ENCODE measurements at places on chromosomes 4 and X.

- DNase-seq, result no peak
Measured at GRCh38 chr4:67261971-67262370, 283.3 kb downstream of the CENPC start.

GRCh38 chr4:8435656-8436121 is 4.8 kb downstream of the ACOX3 start:
- no peak for DNase-seq

DNA sequence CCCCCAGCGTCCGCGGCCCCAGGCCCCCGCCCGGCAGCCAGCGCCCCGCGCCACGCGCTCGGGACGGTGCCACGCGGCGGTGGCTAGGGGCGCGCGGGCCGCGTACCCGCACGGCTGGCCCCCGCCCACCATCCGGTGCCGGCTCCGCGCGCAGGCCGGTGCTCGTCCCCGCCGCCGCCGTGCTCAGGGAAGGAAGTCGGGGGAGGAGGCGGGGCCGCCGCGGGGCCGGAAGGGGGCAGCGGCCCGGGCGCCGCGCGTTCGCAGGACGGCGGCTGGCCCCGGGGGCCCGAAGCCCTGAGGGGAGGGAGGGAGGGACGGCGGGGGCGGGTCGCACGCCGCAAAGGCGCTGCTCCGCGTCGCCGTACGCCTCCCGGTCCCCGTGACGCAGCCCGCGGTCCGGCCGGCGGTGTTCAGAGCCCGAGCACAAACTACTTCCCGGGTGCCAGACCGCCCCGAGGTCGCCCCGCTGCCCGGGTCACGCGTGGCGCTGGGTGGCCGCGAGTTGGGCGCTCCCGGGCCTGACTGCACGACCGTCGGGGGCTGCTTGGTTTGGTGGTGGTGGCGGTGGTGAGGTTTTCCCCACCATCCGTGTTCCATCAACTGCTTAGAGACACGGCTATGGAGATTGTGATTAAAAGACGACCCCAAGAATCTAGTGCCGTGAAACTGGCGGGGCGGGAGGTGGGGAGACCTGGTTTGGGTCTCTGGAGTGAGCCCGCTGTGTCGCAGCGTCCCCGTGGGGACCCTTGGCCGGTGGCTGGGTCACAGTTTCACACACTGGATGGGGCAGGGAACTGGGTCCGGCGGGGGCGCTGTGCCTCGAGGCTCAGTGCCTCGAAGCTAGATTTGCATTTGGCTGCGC is at the start of gene DCTD:
TSS of gene DCTD (minus strand) at position 205 of the 862 bp plus-strand sequence. CDS start 1,818 bp downstream, outside the sequence.
- peak; percentile 81 for DNase-seq

GRCh38 chr4:96525898-96526297 is 686.0 kb downstream of the PDHA2 start:
- DNase-seq, result no peak

DNA sequence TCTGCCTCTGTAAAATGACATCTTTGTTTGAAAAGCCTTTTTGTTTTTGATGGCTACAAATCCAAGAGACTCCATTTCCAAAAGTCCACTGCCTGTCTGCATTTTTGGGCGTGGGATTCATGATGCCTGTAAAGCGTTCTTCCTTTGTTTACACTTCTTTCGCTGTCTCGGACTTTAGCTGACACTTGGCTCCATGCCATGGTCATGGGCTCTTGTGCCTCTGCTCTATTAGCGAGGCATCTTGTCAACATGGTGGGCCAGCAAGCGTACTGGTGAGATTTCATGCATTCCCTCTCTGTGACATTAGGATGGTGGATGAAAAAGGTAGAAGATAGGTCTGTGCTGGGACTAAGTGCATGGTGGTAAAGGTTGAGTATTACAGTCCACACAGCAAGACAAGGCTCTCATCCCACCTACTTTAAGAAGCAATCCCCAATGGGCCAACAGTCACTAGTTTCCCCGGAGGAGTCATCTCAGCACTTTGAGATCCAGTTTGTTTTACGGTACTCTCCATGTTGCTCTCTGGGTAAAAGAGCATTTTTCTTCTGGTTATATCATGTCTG is 298.2 kb upstream of the KLF3 start:
- DNase-seq, result no peak

- DNase-seq, result no peak
Measured at GRCh38 chr4:117447925-117448324, 362.5 kb upstream of the TRAM1L1 start.

DNA sequence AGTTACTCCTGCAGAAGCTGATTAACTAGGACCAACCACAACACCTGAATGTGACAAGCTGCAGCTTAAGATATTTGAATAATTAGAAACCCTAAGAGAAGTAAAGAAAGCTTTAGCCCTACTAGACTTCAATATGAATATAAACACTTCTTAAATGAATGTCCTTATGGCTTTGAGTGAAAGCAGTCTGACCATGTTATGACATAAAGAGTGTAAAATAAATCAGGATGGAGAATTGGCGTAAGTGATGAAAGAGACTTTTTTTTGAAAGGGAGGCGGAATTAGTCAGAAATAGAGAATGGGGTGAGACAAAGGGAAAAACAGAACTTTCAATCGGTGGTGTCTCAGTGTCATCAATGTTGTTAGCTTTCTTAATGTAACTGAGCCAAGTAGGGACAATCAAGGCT is 117.2 kb upstream of the MAGEB16 start:
- no peak for DNase-seq

- no peak for DNase-seq
Measured at GRCh38 chrX:22015139-22015750, 16.9 kb upstream of the PHEX start.

GRCh38 chr4:79413886-79414285 is 5.9 kb upstream of the GK2 start:
- DNase-seq, result no peak

DNA sequence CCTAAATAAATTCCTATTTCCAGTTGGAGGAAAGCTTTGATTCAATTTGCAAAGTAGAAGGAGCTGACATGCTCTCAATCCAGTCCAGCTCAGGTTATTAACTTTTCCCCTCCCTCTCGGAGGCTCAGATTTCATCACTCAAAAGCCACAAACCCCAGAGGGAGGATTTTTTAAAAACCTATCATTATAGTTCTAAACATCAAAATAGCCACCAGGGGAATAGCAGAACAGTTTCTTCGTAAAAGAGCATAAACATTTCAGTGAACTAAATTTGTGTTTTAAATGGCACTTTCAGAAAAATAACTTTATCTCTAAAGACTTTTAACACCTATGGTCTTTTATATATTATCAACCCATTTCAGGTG is 8.8 kb downstream of the GPRIN3 start:
- peak; percentile 0 for DNase-seq

GRCh38 chr4:11005300-11005699 is 320.7 kb upstream of the CLNK start:
- no peak for DNase-seq

- no peak for DNase-seq
Measured at GRCh38 chr4:92825256-92825655, 521.5 kb downstream of the GRID2 start.

DNA sequence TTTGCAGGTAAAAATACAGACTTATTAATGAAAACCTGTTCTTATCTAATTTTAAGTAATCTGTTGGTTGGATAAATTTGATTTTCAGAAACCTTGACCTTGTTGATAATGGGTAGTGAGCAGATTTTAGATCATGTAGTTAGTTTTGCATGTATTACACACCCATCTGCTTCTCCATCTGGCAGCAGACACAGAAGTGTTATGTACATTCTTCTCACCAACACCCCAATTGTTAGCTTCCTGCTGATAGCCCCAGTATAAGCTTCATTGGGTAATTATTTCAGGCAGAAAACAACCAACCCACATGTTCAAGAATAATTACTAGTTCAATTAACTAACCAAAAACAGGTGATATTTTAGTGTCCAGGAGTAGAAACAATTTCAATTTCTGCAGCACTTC is 1740.5 kb upstream of the AGA start:
- DNase-seq, result no peak

- no peak for DNase-seq
Measured at GRCh38 chr4:56760183-56760582, 61.3 kb downstream of the SPINK2 start.

DNA sequence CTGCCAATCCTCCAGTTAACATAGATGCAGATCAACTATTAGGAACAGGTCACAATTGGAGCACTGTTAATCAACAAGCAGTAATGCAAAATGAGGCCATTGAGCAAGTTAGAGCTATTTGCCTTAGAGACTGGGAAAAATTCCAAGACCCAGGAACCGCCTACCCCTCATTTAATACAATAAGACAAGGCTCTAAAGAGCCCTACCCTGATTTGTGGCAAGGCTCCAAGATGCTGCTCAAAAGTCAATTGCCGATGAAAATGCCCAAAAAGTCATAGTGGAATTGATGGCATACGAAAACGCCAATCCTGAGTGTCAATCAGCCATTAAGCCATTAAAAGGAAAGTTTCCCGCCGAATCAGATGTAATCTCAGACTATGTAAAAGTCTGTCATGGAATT is 20.5 kb upstream of the TRIM61 start:
- no peak for DNase-seq

DNA sequence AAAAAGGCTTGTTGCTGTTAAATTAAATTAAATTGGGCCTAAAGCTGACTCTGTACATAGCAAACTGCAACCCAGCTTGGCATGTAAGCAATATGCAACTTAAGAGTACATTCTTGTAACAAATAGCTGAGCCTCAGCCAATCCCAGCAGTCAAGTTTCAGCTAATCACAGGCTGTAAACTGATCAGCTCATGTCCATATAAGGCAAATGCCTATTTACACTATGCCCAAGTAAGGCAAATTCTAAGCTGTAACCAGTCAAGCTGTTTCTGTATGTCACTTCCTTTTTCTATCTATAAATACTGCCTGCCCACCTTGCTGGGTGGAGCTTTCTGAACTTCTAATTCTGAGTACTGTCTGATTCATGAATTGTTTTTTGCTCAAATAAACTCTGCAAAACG is 429.1 kb upstream of the FTHL17 start:
- no peak for DNase-seq

DNA sequence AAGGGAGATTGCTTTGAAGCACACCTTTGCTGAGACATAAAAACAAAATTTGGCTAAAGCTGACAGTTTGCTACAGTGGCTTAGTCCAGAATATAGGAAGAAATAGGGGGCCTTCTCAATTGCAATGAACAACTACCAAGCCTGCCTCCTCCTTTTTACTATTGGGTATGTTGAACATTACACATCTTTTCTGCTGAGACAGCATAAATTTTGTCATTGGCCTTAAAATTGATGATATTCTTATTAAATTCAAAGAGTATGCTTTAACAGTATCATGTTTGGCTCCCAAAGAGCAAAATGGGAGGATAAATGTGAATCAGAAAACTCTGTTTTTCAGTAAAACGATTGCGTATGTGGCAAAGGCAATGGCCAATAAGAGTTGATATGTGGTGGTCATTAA is 721.9 kb upstream of the IGFBP7 start:
- DNase-seq, result no peak

- DNase-seq, result no peak
Measured at GRCh38 chr4:13605330-13605729, 22.2 kb downstream of the BOD1L1 start.

DNA sequence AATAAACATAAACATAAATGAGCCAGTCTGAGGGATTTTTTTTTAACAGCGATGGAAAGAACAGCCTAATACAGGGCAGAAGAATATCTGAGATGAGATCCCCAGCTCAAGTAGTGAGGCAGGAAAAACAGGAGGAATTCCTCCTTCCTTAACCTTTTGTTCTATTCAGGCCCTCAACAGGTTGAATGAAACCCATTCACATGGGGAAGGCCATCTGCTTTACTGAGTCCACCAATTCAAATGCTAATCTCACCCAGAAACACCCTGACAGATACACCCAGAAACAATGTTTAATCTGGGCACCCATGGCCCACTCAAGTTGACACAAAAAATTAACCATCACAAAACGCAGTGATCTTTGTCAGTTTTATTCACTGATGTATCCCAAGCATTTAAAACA is 45.5 kb downstream of the SMIM31 start:
- DNase-seq, result no peak

DNA sequence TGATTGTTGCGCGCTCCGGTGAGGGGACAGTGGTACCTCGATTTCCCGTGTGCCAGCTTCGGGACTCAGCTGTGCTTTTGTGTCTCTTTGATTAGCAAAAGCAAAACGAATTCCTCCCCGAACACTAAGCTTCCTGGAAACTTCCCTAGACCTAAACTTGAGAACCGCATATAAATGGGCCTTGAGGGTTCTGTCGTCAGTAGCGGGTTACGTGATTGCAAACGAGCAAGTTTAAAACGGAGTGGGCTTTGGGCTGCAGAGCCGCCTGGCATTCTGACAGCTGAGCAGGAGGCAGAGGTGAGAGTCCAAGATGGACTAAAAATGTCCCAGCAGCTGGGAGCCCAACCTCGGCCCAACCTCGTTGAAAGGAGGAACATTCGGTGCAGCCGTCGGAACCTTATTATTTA is 1.2 kb upstream of the TAPT1 start:
- no peak for DNase-seq

DNA sequence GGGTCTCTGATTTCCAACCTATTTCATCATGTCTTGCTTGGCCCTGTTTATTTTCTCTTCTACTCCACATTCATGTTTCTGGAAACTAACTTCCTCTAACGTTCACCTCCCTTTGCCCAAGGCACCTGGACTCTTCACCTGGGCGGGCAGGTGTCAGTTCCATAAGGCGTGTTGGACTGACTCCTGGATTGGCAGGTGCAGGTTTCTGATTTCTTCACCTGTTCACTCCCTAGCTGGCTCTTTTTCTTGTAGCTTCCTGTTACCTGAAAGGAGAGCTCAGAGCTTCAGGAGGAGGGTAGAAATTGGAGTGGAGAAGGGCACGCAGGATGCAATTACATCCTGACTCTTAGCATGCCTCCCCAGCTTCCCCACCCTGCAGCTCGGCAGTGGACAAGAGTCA is 350.8 kb upstream of the KLF3 start:
- DNase-seq, result no peak

- no peak for DNase-seq
Measured at GRCh38 chrX:39249999-39250398, 448.7 kb downstream of the MID1IP1 start.

Measured in activated CD4-positive, CD25-positive, alpha-beta regulatory T cell (primary cell).